CD4-positive, alpha-beta T cell treated with Interleukin-6 at 100 ng/mL for 8 hours (primary cell): ENCODE measurements at places on chromosomes 3 and 15.

- DNase-seq: no peak
Observed at GRCh38 chr3:10353160-10353559, 32.2 kb upstream of the SEC13 start.

GRCh38 chr3:58234516-58234931 is 3.1 kb upstream of the ABHD6 start:
- DNase-seq: no peak

GRCh38 chr15:37031198-37031597 is 69.2 kb downstream of the MEIS2 start:
- no peak for DNase-seq

GRCh38 chr15:62931650-62932049 is 110.9 kb upstream of the TPM1 start:
- DNase-seq: no peak

GRCh38 chr3:78887029-78887428 is 880.8 kb downstream of the ROBO1 start:
- no peak for DNase-seq

DNA sequence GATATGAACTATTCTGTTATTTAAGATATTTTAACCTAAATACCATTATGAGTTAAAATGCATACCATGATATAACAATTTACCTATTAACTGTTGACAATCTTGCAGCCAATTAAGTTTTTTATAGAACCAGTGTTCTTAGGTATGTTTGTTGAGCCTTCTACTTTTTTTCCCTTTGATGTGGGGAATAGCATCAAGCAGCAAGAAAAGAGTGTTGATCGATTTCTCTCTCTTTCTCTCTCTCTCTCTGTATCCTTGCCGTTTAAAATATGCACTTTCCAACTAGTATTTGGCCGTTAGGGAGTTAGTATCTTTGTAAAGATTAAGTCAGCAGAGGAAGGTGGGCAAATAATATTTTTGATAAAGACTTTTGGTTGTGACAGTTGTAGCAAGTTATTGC is 5.9 kb downstream of the CHD2 start:
- no peak for DNase-seq

DNA sequence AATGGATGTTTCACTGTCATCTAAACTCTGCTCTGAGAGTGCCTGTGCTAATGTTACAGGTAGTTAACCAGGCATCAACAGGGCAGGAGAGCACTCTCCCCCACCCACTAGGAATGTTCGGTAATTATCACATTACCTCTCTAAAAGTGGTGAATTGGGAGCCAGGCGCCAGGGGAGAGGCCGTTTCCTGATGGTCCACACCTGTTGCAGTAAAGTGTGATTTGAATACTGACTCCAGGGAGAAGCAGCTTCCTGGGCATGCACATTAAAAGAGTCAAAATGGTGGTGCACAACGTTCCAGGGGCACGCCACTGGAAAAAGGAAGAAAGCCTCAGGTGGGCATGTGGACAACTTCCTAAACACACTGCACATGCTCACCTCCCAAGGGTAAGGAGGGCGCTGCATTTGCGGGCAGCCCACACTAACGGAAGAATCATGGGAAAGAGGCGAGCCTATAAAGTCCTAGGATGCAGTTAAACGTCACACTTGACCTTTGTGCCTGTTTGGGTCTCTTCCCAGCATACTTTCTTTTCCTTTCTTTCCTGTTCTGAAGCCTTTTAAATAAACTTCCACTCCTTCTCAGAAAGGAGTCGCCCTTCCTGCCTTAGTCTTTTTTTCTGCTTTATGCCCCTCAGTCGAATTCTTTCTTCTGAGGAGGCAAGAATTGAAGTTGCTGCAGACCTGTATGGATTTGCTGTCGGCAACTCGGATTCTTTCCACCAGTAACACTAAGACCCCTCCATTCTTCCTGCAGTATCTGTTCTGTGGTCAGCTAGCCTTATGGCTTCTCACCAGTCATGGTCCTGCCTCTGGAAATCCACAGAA is 28.9 kb upstream of the GPD1L start:
- no peak for DNase-seq

DNA sequence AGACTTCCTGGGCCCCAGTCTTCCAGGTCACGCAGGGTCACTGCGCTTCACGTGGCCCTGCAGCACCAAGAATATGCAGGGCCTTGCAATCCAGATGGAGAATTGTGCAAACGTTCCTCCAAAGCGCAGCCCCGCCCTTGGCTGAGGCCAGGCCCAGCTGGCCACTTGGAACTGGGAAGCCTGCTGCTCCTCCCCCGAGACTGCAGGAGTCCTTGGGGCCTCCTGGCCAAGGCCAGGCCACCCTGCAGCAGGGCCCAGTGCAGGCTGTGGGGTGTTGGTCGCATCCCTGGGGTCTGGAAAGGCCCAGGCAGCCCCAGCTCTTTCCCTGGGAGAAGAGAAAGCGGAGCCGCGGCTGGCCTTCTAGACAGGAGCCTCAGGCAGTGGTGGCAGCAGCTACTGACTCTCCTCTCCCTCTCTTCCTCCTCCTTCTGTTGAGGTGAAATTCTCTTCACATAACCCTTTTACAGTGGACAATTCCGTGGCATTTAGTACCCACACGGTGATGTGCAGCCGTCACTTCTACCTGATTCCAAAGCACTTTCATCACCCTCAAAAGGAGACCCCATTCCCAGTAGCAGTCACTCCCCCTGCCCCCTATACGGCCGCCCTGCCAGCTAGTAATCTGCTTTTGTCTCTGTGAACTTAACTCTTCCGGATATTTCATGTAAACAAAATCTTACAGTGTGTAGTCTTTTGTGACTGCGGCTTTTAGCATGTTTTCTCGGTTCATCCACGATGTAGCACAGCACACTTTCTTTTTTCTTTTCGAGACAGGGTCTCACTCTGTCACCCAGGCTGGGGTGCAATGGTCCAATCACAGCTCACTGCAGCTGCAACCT is 103.9 kb downstream of the TMEM266 start:
- no peak for DNase-seq

DNA sequence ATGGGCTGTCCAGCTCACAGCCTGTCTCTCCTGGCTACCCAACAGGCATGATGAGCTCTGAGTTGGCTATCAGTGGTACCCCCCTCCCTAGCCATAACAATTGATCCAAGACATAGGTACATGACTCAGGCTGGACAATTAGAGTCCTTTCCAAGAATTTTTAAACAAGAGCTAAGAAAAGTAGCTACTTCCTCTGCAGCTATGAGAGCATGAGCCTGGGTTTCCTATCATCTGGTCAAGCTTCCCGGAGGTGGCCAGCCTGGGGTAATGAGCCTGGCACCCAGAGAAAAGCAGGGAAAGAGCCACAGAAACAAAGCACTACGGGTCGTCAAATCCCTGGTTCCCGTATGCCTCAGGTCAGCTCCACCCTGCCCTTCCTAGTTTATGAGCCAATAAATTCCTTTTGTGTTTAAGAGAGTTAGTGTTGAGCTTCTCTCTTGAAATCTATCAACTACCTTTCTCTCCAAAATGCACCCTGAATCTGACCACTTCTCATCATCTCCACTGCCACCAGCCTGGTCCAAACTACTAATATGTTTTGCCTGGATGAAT is 2.3 kb upstream of the SLC51B start:
- DNase-seq: no peak

GRCh38 chr3:38146504-38146903 is 8.0 kb downstream of the MYD88 start:
- DNase-seq: no peak

GRCh38 chr3:67691207-67691606 is 36.8 kb upstream of the SUCLG2 start:
- no peak for DNase-seq

- no peak for DNase-seq
Observed at GRCh38 chr3:175526609-175527280, 667.6 kb downstream of the NAALADL2 start.

- DNase-seq: no peak
Observed at GRCh38 chr15:46591462-46591861, 956.6 kb downstream of the SQOR start.

- no peak for DNase-seq
Observed at GRCh38 chr3:80688814-80689213, 921.0 kb upstream of the ROBO1 start.

GRCh38 chr3:115340586-115340985 is 193.5 kb upstream of the ZBTB20 start:
- no peak for DNase-seq

DNA sequence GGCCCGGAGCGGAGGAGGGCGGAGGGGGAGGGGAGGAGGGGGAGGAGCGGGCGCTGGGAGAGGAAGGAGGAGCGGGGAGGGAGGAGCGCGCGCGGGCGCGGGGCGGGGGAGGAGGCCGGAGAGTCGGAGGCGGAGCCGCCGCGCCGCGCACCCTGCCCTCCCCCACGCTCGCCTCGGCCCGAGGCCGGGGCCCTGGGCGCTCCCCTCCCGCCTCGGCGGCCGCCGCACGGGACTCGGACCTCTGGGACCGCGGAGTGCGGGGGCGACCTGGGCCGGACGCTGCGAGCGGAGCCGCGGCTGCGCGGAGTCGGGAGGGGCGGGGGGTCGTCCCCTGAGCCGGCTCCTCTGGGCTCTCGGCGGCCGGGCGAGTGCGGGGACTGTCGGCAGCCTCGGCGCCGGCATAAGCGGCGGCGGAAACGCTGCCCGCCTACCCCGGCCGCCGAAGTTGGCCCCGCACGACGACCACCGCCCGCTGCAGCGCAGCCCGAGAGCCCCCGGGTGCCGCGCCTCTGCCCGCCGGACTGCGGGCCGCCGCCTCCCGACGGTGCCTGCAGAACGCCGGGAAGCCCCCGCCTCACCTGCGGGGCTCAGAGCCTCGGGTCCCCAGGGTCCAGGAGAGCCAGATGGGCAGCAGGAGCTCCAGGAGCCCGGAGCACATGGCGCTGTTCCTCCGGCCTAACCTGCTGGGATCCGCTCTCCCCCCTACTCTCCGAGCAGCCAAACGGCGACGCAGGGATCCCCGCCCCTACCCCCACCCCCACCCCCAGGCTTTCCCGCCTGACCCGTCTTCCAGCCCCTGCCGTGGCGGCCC is 406 bp upstream of the GABRB3 start:
- no peak for DNase-seq

- no peak for DNase-seq
Observed at GRCh38 chr3:79926522-79926921, 158.7 kb upstream of the ROBO1 start.

- no peak for DNase-seq
Observed at GRCh38 chr3:100081986-100082692, 32.2 kb downstream of the FILIP1L start.

DNA sequence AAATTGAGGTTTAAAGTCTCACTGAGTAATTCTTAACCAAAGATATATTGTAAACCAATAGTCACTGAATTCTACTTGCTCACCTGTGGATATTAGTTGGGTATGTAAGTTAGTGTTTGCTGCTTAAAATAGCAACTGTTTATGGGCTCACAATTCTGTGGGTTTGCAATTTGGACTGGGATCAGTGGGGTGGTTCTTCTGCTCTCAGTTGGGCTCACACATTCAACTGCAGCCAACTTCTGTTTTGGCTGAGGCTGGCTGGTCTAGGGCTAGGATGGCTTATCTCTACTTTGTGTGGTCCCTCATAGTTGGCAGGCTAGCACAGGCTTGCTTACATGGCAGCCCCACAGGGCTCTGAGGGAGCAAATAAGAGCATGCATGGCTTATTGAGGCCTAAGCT is 226.0 kb upstream of the LRRFIP2 start:
- no peak for DNase-seq

- DNase-seq: no peak
Observed at GRCh38 chr3:114417675-114418074, 123.8 kb downstream of the TIGIT start.

DNA sequence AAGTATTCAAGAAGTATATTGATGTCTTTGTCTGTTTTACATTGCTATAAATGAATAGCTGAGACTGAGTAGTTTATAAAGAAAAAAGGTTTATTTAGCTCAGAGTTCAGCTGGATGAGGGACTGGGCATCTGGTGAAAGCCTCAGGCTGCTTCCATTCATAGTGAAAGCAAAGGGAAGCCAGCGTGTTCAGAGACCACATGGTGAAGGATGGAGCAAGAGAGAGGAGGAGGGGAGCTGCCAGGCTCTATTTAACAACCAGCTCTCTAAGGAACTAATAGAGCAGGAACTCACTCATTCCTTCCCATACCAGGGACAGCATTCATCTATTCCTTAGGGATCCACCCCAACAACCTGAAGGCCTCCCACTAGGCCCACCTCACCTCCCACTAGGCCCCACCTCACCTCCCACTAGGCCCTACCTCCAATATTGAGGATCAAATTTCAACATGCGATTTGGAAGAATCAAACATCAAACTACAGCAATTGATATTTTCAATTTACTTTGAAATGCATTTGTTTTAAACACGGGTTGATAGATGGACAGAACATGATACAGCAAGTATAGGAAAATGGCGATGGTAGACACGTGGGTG is 167.5 kb upstream of the HES1 start:
- DNase-seq: no peak

DNA sequence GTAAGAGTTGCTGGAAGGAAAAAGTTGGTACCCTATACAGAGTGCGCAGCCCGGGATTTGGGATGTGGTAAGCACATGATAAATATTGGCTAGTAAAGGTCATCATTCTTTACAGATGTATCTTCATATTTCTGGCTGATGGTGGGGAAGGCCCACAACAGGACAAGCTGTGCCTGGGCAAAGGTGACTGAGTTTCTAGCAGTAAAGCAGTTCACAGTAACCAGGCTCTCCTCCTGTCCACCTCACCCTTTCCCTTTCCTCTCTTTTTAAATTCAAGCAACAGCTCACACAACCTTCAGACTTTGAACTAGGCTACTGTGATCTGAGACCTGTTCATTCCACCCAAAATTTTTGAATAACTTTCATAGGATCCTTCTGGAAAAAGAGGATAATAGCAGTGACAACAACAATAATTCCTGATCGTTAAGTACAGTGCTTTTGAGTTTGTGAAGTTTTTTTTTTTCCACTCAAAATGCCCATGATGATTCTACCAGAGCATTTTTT is 145.9 kb upstream of the TBL1XR1 start:
- no peak for DNase-seq

- no peak for DNase-seq
Observed at GRCh38 chr15:47756872-47757271, 39.6 kb downstream of the SEMA6D start.

GRCh38 chr3:159711560-159712333 is 276.9 kb upstream of the IL12A start:
- DNase-seq: no peak

- no peak for DNase-seq
Observed at GRCh38 chr3:8911781-8912180, 51.5 kb downstream of the RAD18 start.

GRCh38 chr3:186614266-186614596 is 1.4 kb downstream of the AHSG start:
- DNase-seq: no peak

GRCh38 chr3:98761643-98762229 is 1.4 kb upstream of the ST3GAL6 start:
- no peak for DNase-seq

DNA sequence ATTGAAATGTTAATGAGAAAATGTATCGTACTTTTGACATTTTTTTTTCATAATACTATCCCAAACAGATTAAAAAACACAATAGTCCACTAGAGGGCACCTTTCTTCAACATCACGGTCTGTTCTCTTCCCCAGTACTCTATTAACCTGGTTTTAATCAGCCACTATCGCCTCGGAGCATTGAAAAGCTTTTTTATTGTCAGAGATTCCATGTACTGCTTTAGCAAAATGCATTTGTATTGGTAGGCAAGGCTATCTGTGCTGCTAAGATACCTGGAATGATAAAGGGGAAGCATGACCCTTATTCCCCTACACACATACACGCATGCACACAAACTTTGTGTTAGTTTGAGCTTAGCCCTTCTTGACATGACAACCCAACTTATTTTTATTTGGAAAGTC is 160.1 kb upstream of the IL12A start:
- no peak for DNase-seq
